ENCODE measurements at places on chromosomes 1 and 21. TPM values are rescaled to one million over a fixed set of nuclear protein-coding genes. Genes with fewer than 3 reads are reported as not detected.

The SYCP1 gene
- total RNA-seq = not detected

The RAD54L gene
- total RNA-seq = 0.59 TPM

The SLC66A1 gene
- 30.9 TPM for total RNA-seq

The LRRIQ3 gene
- total RNA-seq = 0.59 TPM

The EFNA1 gene
- 0.88 TPM for total RNA-seq

The GJA5 gene
- not detected for total RNA-seq

The SPRR2F gene
- not detected for total RNA-seq

The MAN1C1 gene
- 28.0 TPM for total RNA-seq

The BGLAP gene
- 2.2 TPM for total RNA-seq

The VWA5B1 gene
- not detected for total RNA-seq

The NHLH1 gene
- under 0.01 TPM for total RNA-seq

GRCh38 chr1:235948774-235949427 lies 82.2 kb upstream of the LYST start:
- peaks cover 4% of the 10 kb centered on the region for H3K4me1 ChIP-seq
- no peaks in the 10 kb centered on the region for H3K36me3 ChIP-seq
- no peak overlapping the region for H3K27ac ChIP-seq
- DNase-seq = no peak

DNA sequence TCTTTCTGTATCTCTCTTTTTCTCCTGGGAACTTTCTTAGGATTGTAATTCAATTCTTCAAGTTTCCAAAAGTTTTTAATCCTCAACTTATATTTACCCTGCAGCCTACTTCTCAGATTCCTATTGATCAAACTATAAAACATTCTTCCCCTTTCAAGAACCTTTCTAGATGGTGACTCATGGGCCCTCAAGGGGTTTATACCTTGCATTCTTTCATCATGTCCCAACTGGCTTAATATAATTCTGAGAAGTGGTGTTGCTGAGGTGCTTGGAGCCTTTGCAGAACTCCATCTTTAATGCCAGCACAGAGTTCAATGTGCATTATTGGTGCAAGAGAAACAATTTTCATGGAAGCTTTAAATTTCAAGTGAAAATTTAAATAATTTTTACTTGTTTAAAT lies 273.4 kb downstream of the VAV3 start:
- H3K27ac ChIP-seq = no peak overlapping the region
- no peaks in the 10 kb centered on the region for H3K36me3 ChIP-seq
- H3K27me3 ChIP-seq = no peaks in the 10 kb centered on the region
- H3K4me1 ChIP-seq = no peaks in the 10 kb centered on the region

GRCh38 chr21:15825700-15826099 lies 95.9 kb downstream of the USP25 start:
- H3K27me3 ChIP-seq = no peaks in the 10 kb centered on the region
- H3K4me3 ChIP-seq = no peak overlapping the region
- no peak for DNase-seq
- peaks cover 6% of the 10 kb centered on the region for H3K4me1 ChIP-seq

GRCh38 chr21:32083197-32083596 lies 195.7 kb downstream of the MIS18A start:
- DNase-seq = no peak
- H3K27ac ChIP-seq = no peak overlapping the region
- H3K4me3 ChIP-seq = no peak overlapping the region

- H3K4me3 ChIP-seq = no peak overlapping the region
- no peaks in the 10 kb centered on the region for H3K4me1 ChIP-seq
- DNase-seq = peak; percentile 47
- no peaks in the 10 kb centered on the region for H3K27me3 ChIP-seq
- H3K27ac ChIP-seq = no peak overlapping the region
Observed at GRCh38 chr1:91685994-91686393, 185.3 kb downstream of the CDC7 start.

DNA sequence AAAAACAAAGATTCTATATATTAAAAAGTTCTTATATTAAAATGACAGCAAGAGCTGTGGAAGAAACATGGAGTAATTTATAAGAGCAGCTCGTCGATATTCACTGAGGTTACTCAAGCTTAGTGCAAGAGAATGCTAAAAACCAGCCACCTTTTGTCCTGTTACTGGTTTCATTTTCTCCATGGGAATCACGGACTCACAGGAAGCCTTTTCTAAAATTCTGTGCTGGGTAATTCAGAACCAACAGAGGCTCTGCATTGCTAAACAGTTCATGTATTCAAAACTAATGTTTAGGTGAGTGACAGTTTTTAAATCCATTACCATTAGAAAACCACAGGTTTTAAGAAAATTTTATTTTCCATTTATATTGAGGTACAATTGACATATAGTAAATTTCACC lies 147.8 kb upstream of the MAP1LC3C start:
- no peak for DNase-seq
- no peaks in the 10 kb centered on the region for H3K4me1 ChIP-seq
- no peaks in the 10 kb centered on the region for H3K36me3 ChIP-seq
- no peaks in the 10 kb centered on the region for H3K27me3 ChIP-seq
- no peak overlapping the region for H3K27ac ChIP-seq

GRCh38 chr1:119347858-119348257 lies 20.7 kb upstream of the HAO2 start:
- H3K27ac ChIP-seq = no peak overlapping the region
- H3K4me1 ChIP-seq = peaks cover 4% of the 10 kb centered on the region
- no peaks in the 10 kb centered on the region for H3K27me3 ChIP-seq
- no peaks in the 10 kb centered on the region for H3K36me3 ChIP-seq
- DNase-seq = no peak

DNA sequence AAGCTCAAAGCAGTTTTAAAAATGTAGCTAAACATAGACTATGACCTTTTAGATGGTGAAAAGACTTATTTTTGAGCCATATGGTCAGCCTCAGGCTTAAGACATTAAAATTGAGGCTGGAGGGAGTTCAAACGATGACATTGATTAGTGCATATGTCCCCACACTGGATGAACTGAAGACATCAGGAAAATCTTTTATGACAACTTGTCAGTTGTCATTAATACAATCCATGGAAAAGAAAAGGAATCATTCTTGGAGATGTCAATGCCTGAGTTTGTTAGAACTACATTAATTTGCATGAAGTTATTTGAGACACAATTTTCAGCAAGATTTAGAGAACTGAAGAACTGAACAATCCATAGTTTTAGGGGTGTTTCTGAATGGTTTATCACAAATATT lies 349.9 kb downstream of the COL11A1 start:
- H3K36me3 ChIP-seq = no peaks in the 10 kb centered on the region
- H3K27me3 ChIP-seq = no peaks in the 10 kb centered on the region
- no peak overlapping the region for H3K4me3 ChIP-seq
- no peak overlapping the region for H3K27ac ChIP-seq
- no peaks in the 10 kb centered on the region for H3K4me1 ChIP-seq

DNA sequence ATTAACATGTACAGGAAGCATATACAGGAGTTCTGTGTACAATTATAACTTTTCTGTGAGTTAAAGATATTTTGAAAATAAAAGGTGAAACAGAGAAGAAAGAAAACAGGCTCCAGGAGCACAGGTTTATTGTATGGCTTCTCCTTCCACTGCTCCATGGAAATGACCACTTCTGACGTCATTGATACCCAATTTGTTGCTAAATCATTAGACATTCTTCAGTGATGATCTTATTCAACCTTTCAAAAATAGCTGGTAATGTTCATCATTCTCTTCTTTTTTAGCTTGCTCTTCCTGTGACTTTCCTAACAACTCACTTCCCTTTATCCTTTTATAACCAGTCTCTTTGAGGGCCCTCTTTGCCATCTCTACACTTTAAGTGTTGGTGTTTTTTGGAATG lies 77.8 kb downstream of the KCNK2 start:
- DNase-seq = peak; percentile 71
- no peaks in the 10 kb centered on the region for H3K36me3 ChIP-seq
- H3K4me1 ChIP-seq = peaks cover 7% of the 10 kb centered on the region
- H3K27me3 ChIP-seq = no peaks in the 10 kb centered on the region
- no peak overlapping the region for H3K4me3 ChIP-seq
- H3K27ac ChIP-seq = peak overlapping the region; percentile 57

- no peaks in the 10 kb centered on the region for H3K36me3 ChIP-seq
- H3K4me1 ChIP-seq = no peaks in the 10 kb centered on the region
- no peaks in the 10 kb centered on the region for H3K27me3 ChIP-seq
- H3K27ac ChIP-seq = no peak overlapping the region
- no peak for DNase-seq
Observed at GRCh38 chr1:216726435-216726834, 3.2 kb upstream of the ESRRG start.

- no peak overlapping the region for H3K27ac ChIP-seq
- no peaks in the 10 kb centered on the region for H3K36me3 ChIP-seq
- H3K4me3 ChIP-seq = no peak overlapping the region
- no peaks in the 10 kb centered on the region for H3K27me3 ChIP-seq
- H3K4me1 ChIP-seq = no peaks in the 10 kb centered on the region
Observed at GRCh38 chr1:98783821-98784220, 122.3 kb downstream of the SNX7 start.

DNA sequence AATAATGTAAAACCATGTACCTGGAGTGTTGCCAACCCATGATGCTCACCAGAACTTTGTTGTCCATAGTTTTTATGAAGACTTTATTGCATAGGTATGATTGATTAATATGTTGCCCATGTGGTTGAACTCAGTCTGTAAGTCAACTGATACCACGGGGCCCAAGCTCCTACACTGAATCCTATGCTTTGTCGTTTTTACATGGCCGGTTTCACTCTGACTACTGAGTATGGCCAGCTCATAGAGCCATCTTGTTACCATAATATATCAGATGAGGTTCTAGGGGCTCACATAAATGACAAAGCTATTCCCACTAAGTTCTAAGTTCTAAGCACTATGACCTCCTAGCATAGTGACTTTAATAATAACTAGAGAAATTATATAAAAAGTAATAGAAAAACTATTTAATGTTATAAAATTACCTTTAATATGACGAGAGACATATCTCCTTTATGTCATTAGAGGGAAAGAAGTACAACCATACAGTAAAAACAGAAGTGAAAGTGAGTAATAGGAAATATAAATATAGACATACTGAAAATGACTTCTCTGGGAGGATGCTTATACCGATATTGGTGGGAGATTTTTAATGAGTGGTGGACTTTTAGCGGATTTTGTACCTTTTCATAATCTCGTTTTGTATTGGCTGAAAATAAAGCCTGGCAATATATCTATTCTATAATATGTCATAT lies 983.4 kb upstream of the PRMT6 start:
- no peak for DNase-seq
- H3K4me1 ChIP-seq = no peaks in the 10 kb centered on the region
- H3K36me3 ChIP-seq = no peaks in the 10 kb centered on the region
- no peak overlapping the region for H3K4me3 ChIP-seq
- no peak overlapping the region for H3K27ac ChIP-seq

GRCh38 chr1:81314513-81315233 lies 486.1 kb upstream of the ADGRL2 start:
- no peak for DNase-seq
- no peaks in the 10 kb centered on the region for H3K36me3 ChIP-seq
- H3K27ac ChIP-seq = no peak overlapping the region
- H3K27me3 ChIP-seq = no peaks in the 10 kb centered on the region

GRCh38 chr21:44653656-44654575 lies 543 bp downstream of the KRTAP12-4 start:
- no peak overlapping the region for H3K27ac ChIP-seq
- H3K27me3 ChIP-seq = no peaks in the 10 kb centered on the region
- DNase-seq = peak; percentile 55
- no peaks in the 10 kb centered on the region for H3K4me1 ChIP-seq

- no peaks in the 10 kb centered on the region for H3K27me3 ChIP-seq
- peaks cover 44% of the 10 kb centered on the region for H3K4me1 ChIP-seq
- H3K4me3 ChIP-seq = peak overlapping the region; percentile 12
- H3K27ac ChIP-seq = peak overlapping the region; percentile 95
- no peaks in the 10 kb centered on the region for H3K36me3 ChIP-seq
Observed at GRCh38 chr1:110308247-110308646, 30.9 kb upstream of the RBM15 start.

DNA sequence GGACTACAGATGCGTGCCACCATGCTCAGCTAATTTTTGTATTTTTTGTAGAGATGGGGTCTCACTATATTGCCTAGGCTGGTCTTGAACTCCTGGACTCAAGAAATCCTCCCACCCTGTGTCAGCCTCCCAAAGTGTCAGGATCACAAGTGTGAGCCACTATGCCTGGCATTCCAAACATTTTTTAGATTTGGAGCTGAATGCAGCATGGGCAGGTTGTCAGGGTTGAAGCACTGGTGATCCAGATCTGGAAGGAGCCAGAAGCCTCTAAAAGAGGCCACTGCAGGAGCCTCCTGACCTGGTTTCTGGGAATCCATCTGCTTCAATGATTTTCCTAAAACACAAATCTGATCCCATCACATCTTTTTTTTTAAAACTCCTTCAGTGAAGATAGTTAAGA lies 1.8 kb upstream of the CTPS1 start:
- peak overlapping the region; percentile 69 for H3K27ac ChIP-seq
- H3K36me3 ChIP-seq = no peaks in the 10 kb centered on the region
- H3K4me1 ChIP-seq = peaks cover 29% of the 10 kb centered on the region

- H3K27me3 ChIP-seq = no peaks in the 10 kb centered on the region
- no peak for DNase-seq
- H3K36me3 ChIP-seq = no peaks in the 10 kb centered on the region
- H3K4me3 ChIP-seq = no peak overlapping the region
- no peaks in the 10 kb centered on the region for H3K4me1 ChIP-seq
Observed at GRCh38 chr21:40047211-40047610, 180.0 kb downstream of the PCP4 start.

- no peaks in the 10 kb centered on the region for H3K4me1 ChIP-seq
- no peak for DNase-seq
- peaks cover 1% of the 10 kb centered on the region for H3K27me3 ChIP-seq
Observed at GRCh38 chr1:86517336-86517735, 29.5 kb upstream of the CLCA4 start.

DNA sequence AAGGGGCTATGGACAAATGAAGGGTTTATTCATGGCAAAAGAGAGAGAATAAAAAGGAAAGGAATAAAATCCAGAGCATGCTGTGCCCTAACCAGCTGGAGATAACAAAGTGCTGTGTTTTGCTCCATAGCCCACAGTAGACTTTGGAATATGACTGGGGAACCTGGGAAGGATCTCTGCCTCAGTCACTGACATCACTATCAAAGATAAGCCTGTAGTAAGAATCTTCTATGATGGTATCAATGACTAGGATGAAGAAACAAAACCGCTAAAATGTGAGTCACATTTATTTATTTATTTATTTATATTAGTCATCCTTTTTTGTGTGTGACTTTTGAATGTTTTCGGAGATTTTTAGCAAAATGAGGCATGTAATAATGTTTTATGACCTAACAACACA lies 56.3 kb downstream of the NVL start:
- peak overlapping the region; percentile 59 for H3K27ac ChIP-seq
- H3K27me3 ChIP-seq = no peaks in the 10 kb centered on the region

- no peak overlapping the region for H3K27ac ChIP-seq
- no peak for DNase-seq
- no peak overlapping the region for H3K4me3 ChIP-seq
- no peaks in the 10 kb centered on the region for H3K36me3 ChIP-seq
Observed at GRCh38 chr1:234573711-234574299, 36.2 kb downstream of the IRF2BP2 start.

GRCh38 chr1:30519201-30519763 lies 204.1 kb downstream of the MATN1 start:
- no peaks in the 10 kb centered on the region for H3K27me3 ChIP-seq
- H3K4me3 ChIP-seq = no peak overlapping the region
- H3K27ac ChIP-seq = no peak overlapping the region
- DNase-seq = no peak

- H3K27me3 ChIP-seq = peaks cover 3% of the 10 kb centered on the region
- DNase-seq = no peak
- no peaks in the 10 kb centered on the region for H3K36me3 ChIP-seq
- H3K27ac ChIP-seq = no peak overlapping the region
- H3K4me3 ChIP-seq = no peak overlapping the region
Observed at GRCh38 chr1:228870041-228870713, 134.9 kb downstream of the RHOU start.

GRCh38 chr1:69451196-69451595 lies 116.5 kb upstream of the LRRC7 start:
- H3K36me3 ChIP-seq = no peaks in the 10 kb centered on the region
- DNase-seq = no peak
- H3K4me3 ChIP-seq = no peak overlapping the region
- no peaks in the 10 kb centered on the region for H3K4me1 ChIP-seq
- no peaks in the 10 kb centered on the region for H3K27me3 ChIP-seq
- H3K27ac ChIP-seq = no peak overlapping the region

All from osteoblast (primary cell).